Activated CD8-positive, alpha-beta memory T cell treated with anti-CD3 and anti-CD28 coated beads for 4 hours (primary cell): ENCODE measurements at places on chromosomes 3 and 15.

DNA sequence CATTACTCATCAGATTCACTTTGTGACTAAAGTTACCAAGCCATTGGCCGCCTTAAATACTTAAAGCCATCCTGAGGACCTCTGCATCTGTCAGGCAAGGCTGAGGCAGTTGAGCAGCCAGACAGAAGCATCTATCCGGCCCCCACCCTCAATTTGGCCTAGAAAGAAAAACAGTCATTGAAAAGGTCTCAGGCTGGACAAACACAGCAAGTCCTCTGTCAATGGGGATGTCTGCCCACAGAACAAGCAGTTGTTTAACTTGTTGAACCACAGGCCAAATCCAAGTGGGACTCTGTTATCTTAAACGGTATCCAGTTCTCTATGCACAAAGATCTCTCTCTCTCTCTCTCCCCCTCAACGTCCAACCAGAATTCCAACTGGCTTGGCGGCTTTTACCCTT, 2.8 kb downstream of the ZIC4 start:
- DNase-seq = no peak

GRCh38 chr15:95304151-95304946, 1026.2 kb upstream of the NR2F2 start:
- no peak for DNase-seq

DNA sequence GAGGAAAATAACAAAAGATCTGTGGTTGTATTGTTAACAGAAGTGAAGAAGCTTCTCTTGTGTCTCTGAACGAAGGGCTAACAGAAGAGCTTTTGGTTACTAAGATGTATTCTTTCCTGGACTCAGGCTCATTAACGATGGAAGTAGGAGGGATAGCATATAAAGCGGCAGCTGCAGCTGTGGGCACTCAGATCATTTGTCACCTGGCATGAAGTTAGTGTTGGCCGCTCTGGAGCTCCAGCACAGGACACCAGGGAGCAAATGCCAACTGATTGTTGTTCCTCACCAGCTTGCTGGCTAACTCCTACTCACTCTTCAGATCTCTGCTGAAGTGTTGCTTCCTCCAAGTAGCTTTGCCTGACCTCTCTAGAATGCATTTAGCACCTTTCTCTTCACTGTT, 15.5 kb upstream of the SLITRK3 start:
- no peak for DNase-seq

GRCh38 chr15:98410328-98410727, 238.0 kb upstream of the IGF1R start:
- DNase-seq = no peak

- DNase-seq = no peak
Measured at GRCh38 chr3:152374262-152374990, 105.7 kb downstream of the MBNL1 start.

DNA sequence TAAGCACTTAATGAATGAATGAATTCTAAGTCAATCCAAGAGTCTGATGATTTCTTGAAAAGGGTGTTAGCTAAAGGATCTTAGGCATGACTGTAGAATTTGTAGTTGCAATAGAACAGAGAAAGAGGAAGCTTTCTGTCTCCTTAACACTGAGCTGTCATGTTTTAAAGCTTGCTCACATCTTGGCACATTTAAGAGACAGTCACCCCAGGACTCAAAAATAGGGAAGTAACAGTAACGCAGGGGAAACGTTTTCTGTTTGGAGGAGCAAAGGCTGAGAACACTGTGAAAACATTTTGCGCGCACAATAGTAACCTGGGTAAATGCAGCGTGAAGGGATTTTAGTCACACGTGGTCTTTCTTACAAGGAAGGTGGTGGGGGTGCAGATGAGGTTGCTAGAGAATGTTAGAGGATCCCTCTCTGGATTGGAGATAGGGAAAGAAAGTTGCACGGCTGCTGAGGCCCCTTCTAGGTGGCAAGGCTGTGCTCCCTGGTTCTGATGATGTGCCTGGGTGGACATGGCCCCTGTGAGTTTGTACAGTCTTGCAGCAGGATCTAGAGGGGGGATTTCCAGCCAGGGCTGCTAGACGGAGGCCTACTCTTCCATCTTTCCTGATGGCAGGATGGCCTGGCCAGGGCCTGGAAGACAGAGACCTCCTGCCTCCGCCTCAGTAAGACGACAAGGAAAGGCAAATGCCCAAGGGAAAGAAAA, 12.0 kb downstream of the STARD5 start:
- DNase-seq = no peak

GRCh38 chr3:195239121-195239520, 31.8 kb downstream of the XXYLT1 start:
- DNase-seq = no peak

DNA sequence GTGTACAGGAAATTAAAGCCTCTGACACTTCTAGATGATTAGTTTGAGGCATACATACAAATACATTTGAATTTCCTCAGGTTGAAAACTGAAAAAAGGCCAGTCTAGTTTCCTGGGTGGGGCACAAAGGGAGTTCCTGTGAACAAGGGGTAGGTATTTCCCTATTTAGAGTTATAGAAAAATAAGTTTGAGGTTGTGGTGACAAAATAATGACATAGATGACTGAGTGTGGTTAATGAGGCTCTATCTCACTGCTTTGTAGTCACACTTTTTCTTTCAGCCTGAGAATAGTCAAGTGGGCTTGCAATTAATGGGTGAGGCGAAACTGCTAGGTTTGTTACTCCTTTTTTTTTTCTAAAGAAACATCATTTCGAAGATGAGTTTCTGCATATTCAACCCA, 4.3 kb downstream of the SLCO3A1 start:
- DNase-seq = no peak
